ENCODE measurements at places on chromosomes 12 and 14.
A peak's percentile ranks its signal among the peaks of the same experiment; 100 is the strongest.

- DNase-seq = no peak
These were observed 37.9 kb downstream of the PELI2 start for GRCh38 chr14:56156096-56156495.

- no peak for DNase-seq
These were observed 43.6 kb upstream of the NAA30 start for GRCh38 chr14:57346741-57347140.

DNA sequence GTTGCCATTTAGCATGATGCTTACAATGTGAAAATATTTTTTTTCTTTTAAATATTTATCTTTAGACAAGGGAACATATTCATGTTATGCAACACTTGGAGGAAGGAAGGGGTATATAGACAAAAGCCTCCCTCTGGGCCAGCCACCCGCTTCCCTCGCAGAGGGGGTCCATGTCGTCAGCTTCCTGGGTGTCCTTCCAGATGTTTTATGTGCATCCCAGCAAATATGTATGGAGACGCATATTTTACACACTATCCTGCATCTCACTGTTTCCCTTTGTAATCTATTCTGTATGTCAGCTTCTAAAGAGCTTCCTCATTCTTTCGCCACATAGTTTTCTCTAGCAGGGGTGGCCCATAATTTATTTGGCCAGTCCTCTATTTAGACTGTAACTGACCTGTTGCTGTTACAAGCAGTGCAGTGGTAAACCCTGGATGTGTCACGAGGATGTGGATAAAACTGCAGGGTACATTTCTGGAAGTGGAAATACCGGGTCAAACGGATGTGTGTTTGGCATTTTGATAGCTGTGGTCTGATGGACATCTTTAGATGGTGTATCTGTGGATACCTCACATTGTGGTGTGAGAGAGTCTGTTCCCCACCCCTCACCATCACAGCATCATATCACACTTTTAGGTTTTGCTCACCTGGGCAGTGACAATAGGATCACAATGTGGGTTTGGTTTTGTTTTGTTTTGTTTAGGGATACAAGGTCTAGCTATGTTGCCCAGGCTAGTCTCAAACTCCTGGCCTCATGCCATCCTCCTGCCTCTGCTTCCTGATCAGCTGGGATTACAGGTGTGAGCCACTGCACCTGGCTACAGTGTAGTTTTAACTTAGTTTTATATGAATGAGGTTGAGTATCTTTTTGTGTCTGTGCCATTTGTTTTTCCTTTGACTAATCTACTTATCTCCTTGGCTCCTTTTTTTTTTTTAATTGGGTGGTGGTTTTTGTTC is 31.6 kb downstream of the FAM222A start:
- no peak for DNase-seq

- DNase-seq = no peak
These were observed 50.9 kb downstream of the GRIP1 start for GRCh38 chr12:66627988-66628317.

DNA sequence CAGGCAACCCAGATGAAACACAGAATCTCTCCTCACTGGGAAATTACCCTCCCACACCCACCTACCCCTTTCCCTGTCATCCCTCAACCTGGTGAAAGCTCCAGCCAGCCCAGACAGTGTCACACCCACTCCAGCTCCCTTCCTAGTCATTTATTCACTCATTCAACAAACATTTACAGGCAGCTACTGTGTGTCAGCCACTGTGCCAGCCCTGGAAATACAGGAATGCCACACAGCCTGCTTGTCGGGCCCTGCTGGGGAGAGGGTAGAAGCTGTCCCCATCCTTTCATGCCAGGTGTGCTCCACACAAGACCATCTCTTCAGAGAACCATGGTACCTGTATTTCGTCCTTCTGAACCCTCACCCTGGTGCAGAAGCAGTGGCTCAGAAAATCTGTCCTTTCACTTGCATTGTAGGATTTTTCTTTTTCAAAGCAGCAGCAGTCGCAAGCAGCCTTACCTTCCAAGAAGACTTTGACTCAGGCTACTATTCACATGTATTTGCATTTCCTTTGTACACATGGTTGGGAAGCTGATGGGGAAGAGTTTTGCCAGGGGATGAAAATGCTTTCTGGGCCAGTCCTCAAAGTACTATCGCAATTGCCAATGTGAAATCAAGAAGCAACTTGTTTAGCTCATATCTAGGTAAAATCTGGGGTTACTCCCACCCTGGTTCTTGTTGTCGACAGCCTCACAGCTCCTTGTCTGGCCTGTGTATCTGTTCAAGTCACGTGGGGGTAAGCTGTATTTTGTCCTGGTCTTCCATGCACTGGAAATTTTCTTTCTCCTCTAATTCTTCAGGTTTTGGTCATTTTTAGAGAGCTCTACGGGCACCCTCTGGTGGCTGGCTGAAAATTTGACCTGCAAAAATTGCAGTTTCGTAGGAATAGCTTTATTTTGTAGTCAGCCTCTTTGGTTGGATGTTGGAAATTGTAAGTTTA is 147.4 kb upstream of the EGLN3 start:
- peak; percentile 7 for DNase-seq
